ENCODE measurements at places on chromosomes 3 and 15.

- DNase-seq: no peak
Observed at GRCh38 chr3:14245248-14245639, 66.6 kb downstream of the LSM3 start.

- DNase-seq: no peak
Observed at GRCh38 chr3:17110660-17111396, 226.1 kb downstream of the PLCL2 start.

DNA sequence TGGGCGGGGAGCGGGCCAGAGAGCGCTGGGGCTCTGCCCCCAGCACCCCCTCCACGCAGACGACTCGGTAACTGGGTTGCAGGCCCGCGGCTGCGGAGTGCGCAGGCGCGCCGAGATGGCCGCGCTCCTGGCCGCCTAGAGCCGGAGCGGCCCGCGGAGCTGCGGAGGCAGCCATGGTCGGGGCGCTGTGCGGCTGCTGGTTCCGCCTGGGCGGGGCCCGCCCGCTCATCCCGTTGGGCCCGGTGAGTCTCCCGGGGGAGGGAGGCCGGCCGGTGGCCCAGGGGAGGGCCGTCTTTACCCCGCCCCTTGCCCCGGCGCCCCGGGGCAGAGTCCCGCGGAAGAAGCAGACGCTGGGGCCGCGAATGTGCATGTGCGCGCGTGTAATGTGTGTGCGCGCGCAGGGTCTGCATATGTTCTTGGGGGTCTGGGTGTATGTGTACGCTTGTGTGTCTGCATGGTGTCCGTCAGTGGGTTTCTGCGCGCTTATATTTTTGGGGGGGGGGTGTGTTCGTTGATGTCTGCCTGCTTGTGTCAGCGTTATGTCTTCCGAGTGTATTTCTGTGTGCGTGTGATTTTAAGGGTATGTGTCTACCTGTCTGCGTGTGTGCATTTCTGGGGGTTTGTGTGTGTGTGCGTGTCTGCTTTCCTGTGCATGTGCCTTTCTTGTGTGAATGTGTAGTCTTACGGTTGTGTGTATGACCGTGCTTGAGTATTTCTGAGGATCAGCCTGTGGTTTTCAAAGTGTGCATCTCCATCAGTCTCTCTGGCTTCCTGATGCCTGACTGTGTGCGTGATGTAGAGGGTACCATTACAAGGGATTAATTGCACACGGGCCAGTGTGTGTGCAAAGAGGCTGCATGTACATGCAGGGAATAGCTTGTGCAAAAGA is at the start of gene ABHD14A:
TSS of gene ABHD14A (plus strand) at position 102 of the 889 bp plus-strand sequence. CDS start at position 174, 72 bp downstream.
- peak; percentile 82 for DNase-seq

DNA sequence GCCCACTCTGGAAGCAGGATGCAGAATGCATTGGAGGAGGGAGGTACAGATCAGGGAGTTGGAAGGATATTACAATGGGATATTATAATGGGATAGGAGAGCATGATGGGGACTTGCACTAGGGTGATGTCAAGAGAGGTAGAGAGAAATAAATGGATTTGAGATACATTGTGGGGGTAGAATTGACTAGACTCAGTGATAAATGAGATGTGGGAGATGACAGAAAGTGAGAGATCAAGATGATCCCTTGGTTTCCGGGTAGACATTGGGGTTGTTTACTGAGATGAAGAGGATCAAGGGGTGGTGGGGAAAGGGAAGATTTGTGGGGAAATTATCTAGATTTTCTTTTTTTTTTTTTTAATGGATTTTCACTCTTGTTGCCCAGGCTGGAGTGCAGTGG is 42.7 kb downstream of the BFSP2 start:
- DNase-seq: no peak

DNA sequence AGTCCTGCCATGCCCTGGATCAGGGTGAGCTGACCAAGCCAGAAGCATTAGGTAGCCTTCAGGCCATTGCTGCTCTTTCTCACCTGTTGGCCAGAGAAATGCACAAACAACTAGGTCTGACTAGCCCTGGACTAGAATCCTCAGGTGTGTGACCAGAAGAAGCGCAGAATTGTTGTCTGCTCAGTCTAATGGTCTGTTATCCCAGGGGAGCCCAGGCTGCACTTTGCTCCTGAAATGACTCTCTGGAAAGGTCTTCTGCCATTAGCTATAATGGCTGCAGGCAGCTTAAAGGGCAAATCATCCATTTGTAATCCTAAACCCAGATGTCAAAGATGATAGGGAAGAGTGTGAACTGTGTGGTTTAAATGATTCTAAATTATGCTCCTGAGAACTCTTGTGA is 246.1 kb downstream of the NFKBIZ start:
- DNase-seq: no peak

GRCh38 chr3:160948273-160948672 is 156.9 kb downstream of the B3GALNT1 start:
- DNase-seq: no peak

- no peak for DNase-seq
Observed at GRCh38 chr3:124879337-124879680, 7.9 kb downstream of the ITGB5 start.

Data from CD4-positive, alpha-beta T cell treated with Interleukin-1 beta for 1 hour (primary cell).